ENCODE measurements at places on chromosomes 6 and 20. TPM values are rescaled to one million over a fixed set of nuclear protein-coding genes. Genes with fewer than 3 reads are reported as not detected.

The TCF21 gene
- total RNA-seq, result 0.20 TPM

- no peak for DNase-seq
Measured at GRCh38 chr6:22964334-22964733, 395.0 kb downstream of the HDGFL1 start.

The NKX2-4 gene
- not detected for total RNA-seq

DNA sequence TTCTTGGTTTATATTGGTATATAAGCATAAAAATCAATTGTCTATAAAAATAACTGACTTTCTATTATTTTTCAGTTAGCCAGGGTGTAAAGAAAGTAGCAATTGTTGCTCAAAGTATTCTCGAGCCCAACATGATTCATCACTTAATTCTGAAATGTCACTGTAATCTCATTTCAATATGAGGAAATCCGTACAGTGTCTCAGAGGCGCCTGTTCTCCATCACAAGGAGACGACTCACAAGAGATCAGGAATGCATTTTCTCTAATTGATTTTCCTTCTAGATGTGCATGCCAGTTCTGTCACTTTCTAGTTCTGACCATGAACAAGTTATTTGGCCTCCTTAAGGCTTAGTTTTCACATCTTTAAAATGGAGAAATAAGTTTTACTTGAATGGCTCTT lies 753.1 kb downstream of the MAFB start:
- DNase-seq, result no peak

The SEL1L2 gene
- total RNA-seq, result not detected

DNA sequence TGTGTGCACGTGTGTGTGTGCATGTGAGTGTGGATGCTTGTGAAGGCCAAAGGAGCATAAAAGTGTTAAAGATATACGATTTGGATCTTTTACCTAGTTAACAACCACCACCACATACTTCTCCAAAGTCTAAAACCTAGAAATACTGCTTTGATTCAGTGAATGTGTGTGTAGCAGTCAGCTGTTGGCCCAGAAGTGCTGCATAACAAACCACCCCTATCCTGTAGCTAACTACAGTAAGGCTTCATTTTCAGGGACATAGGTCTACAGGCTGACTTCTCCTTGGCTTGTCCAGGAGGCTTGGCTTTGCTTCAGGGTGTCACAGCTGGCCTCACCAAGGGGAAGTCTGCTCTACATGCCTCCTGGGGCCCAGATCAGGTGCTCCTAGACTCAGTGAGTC lies 2.4 kb upstream of the CST8 start:
- no peak for DNase-seq

- DNase-seq, result peak; percentile 67
Measured at GRCh38 chr20:22371843-22372242, 212.5 kb downstream of the FOXA2 start.

DNA sequence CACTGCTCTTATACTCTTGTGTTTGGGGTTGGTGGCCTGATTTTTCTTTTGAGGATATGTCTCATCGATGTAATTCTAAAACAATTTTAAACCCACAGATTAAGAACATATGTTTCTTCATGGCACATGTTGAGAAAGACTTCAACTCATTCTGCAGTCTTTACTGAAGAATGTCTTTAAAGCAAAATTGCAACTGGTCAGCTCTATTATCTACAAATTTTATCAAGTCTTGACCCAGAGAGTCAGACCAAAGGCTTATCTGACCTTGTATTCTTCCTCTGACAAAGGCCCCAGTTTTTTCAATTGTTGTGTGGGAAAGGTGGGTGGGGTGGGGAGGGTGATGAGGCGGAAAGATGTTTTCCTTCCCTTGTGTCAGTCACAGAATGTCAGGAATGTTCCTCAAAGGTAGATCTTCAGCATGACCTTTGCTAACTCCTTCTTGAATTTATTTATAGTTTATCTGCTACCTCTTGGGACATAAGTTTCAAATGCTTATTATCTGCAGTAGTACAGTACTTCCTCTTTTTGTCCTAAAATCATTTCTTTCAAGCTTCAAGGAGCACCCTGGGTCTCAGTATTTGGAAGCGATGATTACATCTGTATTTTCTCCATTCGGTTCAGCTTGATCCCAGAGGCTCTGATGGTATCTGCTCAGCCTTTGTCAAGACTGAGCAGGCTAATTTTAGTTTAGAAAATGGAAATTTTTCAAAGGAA lies 63.2 kb upstream of the TIAM2 start:
- no peak for DNase-seq

GRCh38 chr20:36593347-36593929 lies 12.1 kb upstream of the RAB5IF start:
- DNase-seq, result no peak

- DNase-seq, result no peak
Measured at GRCh38 chr6:56005426-56005825, 130.0 kb upstream of the BMP5 start.

- no peak for DNase-seq
Measured at GRCh38 chr20:61564628-61565027, 312.6 kb downstream of the CDH4 start.

GRCh38 chr6:121006024-121006423 lies 328.3 kb downstream of the TBC1D32 start:
- DNase-seq, result no peak

GRCh38 chr6:64090352-64090751 lies 454.8 kb downstream of the PHF3 start:
- DNase-seq, result no peak

DNA sequence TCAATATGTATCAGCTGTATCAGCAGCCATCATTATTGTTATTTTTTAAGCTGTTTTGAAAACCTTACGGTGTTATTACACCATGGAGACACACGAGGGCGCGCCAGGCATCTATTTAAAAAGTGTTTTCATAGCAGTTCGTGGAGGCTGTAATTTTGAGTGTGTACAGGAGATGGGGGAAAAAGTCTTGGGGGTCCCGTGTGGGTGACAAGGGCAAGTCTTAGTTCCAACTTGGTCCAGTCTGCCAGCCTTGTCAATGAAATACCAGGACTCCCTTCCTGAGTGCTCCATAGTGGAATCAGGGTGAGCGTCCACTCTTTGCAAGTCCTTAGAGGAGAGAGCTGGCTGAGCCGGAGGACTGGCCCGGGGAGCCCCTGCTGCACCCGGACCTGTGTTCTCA lies 43.3 kb downstream of the SLC2A10 start:
- peak; percentile 61 for DNase-seq

DNA sequence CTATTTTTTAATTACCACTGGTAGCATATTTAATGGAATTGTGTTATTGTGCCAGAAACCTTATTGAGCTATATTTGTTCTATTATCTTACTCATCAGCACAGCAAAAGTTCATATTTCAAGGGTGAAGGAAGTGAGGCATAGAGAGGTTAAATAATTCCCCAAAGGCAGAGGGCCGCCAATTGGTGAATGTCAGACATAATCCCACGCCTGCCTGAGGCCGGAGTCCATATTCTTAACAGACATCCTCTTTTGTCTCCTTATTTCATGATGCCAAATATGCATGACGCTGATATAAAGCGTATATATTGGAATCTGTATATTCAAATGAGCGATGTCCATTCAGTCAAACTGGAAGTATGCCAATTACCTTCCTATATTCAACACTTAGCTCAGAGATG lies 505.0 kb upstream of the SLC35B3 start:
- no peak for DNase-seq

GRCh38 chr6:77010931-77011542 lies 452.3 kb downstream of the HTR1B start:
- no peak for DNase-seq

DNA sequence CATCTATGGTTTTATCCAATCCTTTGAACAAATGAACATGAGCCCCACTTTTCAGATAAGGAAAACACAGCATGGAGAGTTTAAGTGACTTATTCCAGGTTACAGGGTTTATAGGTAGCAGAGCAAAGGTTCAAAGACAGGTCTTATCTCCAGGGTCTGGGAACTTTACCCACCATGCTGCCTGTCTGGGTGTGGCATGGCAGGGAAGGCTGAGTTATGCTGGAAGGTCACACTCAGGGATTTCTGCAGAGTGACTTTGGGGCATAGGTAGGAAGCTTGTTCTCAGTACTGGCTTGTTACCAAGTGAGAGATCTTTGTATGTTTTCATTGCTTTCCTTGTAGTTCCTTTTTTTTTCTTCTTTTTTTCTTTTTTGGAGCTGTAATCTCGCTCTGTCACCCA lies 1.8 kb downstream of the ZNF831 start:
- DNase-seq, result no peak

GRCh38 chr6:109925075-109925474 lies 53.0 kb upstream of the GPR6 start:
- peak; percentile 39 for DNase-seq

The GHRH gene
- not detected for total RNA-seq

The BPIFB2 gene
- total RNA-seq, result not detected

- DNase-seq, result no peak
Measured at GRCh38 chr20:58264271-58264670, 35.8 kb upstream of the ANKRD60 start.

GRCh38 chr6:11830105-11830504 lies 51.5 kb upstream of the ADTRP start:
- no peak for DNase-seq

- DNase-seq, result no peak
Measured at GRCh38 chr20:11861479-11861878, 56.2 kb upstream of the BTBD3 start.

- no peak for DNase-seq
Measured at GRCh38 chr20:4713401-4713800, 8.3 kb upstream of the PRND start.

- DNase-seq, result no peak
Measured at GRCh38 chr20:5143851-5144250, 17.0 kb downstream of the CDS2 start.

DNA sequence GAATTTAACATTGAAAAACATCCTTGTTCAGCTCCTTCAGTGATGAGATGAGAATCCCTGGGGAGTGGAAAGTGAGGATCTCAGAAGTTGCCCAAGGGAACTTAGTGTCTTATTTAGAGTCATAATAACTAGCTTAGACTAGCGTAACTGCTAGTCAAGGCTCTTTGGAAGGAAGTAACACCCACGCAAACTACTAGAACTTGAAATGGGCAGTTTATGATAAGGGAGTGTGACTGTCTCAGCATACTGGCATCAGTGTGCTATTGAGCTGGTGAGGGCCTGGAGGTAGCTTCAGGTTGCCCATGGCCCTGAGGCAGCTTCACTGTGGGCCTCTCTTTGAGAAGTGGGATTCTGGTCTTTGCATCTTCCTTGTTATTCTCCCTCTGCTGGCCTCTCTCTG lies 40.1 kb downstream of the SLX4IP start:
- no peak for DNase-seq

Data from thyroid gland (tissue), 4 donors.